H7 (cell line): ENCODE measurements at places on chromosomes 5 and 9. TPM values are rescaled to one million over a fixed set of nuclear protein-coding genes. Genes with fewer than 3 reads are reported as not detected.

The OR1Q1 gene
- not detected in 2 replicates for total RNA-seq

The SLC27A4 gene
- total RNA-seq, result 26.2 and 39.0 TPM in 2 replicates

- no peak for DNase-seq
Observed at GRCh38 chr9:16150938-16151650, 598.3 kb downstream of the CCDC171 start.

DNA sequence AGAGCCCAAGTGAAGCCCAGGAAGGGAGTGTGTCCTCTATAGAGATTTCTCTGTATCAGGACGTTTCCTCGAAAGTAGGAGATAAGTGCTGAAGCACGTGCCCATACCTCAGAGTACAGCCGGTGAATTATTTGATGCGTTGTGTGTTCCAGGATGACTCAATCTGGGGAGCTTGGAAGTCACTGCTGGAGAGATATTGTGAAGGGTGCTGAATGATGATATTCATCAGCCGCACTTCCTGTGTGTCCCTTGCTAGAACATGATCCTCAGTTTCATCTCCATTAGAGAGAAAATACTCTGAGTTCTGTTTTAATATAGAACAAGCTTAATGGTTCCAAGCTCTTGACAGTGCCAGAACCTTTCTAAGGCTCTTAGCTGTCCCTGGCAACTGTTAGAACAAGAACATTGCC, 402.3 kb upstream of the ADAMTSL1 start:
- DNase-seq, result no peak

DNA sequence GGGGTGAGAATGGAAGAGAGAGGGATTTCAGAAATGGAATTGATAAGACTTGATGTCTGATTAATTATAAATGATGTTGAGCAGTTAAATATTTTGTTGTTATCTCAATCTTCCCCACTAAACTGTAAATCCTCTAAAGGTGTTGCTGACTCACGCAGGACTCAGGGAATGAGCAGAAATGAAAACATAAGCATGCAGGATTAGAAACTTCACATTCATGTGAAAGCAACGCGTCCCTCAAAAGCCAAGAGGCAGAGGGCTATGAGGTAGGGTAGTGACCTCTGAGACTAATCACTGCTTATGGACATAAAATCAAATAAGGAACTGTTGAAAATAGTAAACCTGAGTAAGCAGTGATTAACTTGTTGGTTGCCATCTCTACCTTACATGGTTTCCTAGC, 21.1 kb downstream of the ADAMTSL1 start:
- DNase-seq, result no peak

DNA sequence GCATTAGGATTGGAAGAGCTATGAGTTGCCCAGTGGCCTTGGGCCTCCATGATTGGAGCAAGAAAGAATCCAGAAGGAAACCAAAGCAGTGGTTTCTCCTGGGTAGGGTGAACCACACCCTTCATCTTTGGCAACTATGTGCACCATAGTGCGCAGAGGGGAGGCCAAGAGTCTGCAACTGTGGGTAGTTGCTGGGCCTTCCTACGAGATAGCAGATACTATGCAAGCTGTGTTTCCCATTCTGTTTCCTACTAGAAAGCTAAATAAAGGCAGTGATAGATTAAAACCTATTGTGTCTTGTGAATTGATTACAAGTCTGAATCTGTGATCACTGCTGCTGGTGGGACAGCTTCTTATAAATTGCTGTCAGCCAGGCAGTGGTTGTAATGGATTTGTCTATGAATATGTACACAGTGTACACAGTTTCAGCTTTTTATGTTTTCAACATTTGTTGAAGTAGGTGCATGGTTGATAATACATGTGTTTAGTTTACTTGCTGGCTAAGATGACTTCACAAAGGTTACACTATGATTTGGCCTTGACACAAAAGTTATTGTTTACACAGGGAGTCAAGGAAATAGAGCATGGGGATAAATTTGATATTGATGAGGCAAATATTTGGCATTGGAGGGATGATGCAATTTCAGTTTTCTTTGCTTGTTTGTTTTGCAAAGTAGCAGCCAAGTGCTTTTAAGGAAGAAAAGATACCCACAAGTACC, 23.7 kb upstream of the PDE8B start:
- DNase-seq, result no peak

DNA sequence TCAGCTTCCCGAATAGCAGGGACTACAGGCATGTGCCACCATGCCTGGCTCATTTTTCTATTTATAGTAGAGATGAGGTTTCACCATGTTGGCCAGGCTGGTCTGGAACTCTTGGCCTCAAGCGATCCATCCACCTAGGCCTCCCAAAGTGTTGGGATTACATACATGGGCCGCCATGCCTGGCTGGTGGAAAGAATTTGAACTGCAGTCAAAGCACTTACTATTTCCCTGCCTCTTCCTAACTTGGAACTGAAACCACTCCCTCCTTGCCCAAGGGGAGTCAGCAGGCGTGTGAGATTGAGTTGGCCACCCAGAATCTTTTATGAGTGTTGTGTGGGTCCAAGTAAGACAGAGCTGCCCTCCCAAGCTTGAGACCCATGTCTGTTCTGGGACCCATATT, 86.1 kb upstream of the PTPN3 start:
- no peak for DNase-seq
